ENCODE measurements at places on chromosomes 11 and 22.
A peak's percentile ranks its signal among the peaks of the same experiment; 100 is the strongest.

- DNase-seq: peak; percentile 72
These were observed 2.8 kb downstream of the IL17RA start for GRCh38 chr22:17087498-17088131.

- DNase-seq: no peak
These were observed 805 bp upstream of the QSER1 start for GRCh38 chr11:32891657-32892354.

GRCh38 chr11:33525789-33526188 is 174.8 kb downstream of the C11orf91 start:
- no peak for DNase-seq

DNA sequence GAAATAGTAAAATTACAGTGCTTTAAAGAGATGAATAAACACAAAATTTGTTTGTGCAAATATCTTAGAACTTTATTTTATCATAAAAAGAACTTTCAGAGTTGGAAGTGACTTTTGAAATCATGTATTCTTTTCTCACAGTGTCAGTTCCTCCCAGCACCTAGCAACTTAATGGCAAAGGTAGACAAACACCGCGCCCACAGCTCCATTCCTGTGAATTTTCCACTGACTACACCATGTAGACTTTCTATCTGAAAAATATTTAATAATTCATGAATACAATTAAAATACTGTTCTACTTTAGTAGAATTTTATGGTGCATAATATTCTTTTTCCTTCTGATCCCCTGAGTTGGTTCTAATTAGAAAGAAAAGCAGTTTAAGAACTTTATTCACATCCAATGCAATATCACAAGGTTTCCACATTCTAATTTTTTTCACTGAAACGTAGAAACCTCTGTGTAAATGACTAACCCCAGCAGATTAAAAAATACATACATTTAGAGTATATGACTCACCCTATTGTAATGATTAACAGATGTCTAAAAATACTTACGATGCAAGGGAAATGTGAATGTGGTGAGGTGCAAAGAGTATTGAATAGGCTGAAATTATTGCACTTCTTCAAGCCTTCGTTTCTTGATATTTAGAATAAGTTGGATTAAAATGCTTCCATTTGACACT is 218.2 kb upstream of the CCDC179 start:
- DNase-seq: no peak

DNA sequence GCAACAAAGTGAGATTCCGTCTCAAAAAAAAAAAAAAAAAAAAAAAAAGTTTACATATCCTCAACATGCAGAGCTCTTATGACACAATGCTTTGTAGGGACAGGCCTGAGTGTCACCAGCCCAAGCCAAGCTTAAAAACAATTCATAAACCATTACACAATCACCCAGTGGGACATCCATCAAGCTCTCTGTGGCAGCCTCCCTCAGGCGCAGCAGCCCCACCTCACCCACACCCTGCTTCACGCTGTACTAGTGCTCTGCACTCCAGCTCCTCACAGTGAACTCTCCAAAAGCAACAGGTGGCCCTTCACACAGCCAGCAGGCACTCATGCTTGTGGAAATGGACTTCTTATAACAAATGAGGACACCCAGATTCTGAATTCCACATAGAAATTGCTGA is 3.5 kb upstream of the FOXRED2 start:
- no peak for DNase-seq

GRCh38 chr11:73833067-73833466 is 43.6 kb downstream of the COA4 start:
- no peak for DNase-seq

- peak; percentile 82 for DNase-seq
These were observed 24.4 kb downstream of the RTN4R start for GRCh38 chr22:20243537-20244249.

DNA sequence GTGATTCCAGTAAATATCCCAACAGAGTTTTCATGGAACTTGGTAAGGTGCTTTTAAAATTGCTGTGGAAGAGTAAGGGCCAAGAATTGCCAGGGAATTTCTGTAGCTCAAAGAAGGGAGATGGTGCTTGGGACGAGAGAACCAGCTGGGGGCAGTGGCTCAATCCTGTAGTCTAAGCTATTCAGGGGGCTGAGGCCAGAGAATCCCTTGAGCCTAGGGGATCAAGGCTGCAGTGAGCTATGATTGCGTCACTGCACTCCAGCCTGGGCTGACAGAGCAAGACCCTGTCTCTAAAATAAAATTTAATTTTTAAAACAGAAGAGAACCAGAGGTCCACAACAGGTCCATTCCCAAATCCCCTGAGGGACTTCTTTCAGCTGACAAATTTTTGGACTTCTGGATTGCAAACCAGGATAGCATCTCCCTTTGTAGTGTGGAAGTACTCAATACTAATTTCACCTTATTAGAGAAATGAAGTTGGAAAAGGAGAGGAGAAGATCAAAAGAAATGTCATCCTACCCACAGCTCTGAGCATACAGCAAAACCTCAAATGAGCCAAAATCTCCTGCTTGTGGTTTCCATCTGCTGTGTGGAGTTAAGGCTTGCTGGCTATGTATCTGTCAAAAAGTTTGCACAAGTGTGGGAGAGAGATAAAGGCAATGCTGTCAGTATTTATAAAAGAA is 59.2 kb upstream of the CLPB start:
- DNase-seq: no peak

- no peak for DNase-seq
These were observed 57.6 kb downstream of the FBXO7 start for GRCh38 chr22:32531931-32532819.

DNA sequence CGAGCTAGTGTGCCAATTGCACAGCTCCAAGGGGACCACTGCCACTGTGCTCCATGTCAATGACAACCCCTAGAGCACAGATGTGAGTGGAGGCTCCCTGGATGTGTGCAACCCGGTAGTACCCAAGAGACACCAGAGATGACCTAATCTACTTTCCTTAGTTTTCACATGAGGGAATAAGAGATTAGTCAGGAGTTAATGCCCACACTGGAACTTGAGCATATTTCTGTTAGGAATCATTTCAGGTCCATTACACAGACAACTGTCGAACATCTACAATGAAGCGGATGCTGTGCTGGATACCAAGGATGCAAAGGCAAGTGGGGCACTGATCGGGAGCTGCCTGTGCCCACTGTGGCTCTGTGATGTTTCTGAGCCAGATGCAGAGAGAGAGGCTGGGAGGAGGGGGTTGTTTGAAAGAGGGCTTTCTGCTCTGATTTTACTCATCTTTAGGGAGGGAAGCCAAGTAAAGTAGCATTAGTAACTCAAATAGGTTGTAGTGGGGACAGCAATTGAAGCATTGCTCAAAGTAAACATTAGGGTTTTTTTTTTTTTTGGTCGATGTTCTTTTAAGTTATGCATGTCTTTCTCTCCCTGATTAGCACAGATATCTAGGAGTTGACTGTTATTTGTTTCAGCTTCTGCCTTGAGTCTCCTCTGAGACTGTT is 82.5 kb upstream of the SORL1-AS1 start:
- DNase-seq: no peak

DNA sequence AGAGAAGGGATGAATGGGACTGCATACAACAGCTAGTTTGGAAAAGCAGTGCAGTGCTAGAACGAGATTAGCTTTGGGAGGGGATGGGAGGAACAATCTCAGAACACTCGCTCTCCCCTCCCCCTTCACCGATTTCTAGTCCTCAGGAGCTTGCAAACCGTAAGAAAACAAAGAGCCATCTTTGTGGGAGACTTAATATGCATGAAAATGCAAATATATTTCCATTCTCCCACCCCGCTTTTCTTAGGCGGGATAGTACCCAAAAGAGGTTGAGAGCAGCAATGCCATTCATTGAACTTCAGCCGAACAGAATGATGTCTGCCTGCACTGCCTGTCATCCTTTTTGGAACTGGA is 1.1 kb downstream of the SPINDOC start:
- no peak for DNase-seq

- peak; percentile 19 for DNase-seq
These were observed 4.8 kb downstream of the ROBO4 start for GRCh38 chr11:124892750-124893454.

DNA sequence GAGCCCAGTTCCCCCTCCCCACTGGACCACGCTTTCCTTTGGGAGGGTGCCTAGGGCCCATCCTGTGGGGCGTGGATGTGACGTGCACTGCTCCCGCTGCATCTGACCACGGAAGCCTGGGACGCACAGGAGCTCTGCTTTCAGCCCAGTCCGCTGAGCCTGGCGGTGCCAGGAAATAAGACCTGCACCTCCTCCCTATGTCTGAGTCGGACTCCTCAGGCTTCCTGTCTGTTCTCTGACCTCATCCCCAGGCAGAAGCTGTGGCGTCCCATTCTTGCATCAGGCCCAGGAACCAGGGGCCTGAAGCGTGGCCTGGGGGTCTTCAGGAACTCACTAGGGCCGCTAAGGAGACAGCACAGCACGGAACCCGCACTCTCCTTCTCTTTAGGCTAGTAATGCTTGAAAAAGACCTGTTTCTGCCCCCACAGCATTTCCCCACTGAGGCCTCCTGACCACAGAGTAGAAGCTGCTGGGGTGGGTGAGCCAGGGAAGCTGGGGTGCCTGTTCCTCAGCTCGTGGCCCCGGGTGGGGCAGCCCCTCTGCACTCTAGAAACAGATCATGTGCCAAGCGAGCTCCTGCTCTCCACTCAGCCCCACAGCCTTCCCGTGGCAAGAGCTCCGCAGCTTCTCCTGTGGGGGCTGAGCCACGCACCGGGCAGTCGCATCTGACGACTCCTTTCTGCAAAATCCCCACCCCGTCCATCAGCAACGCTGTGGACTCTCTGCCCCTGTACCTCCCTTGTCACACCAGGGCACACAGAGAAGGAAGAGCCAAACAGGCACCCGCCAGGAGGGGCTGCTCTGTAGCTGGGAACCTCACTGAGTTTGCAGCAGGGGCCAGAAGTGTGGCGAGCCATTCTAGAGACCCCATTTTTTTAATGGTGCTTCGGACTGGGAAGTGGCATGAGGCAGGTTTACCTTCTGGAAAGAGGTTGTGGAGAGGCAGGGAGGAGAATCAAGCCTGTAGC is 22.6 kb downstream of the MOV10L1 start:
- no peak for DNase-seq

- peak; percentile 59 for DNase-seq
These were observed 5.7 kb downstream of the C1QTNF6 start for GRCh38 chr22:37182101-37182948.

DNA sequence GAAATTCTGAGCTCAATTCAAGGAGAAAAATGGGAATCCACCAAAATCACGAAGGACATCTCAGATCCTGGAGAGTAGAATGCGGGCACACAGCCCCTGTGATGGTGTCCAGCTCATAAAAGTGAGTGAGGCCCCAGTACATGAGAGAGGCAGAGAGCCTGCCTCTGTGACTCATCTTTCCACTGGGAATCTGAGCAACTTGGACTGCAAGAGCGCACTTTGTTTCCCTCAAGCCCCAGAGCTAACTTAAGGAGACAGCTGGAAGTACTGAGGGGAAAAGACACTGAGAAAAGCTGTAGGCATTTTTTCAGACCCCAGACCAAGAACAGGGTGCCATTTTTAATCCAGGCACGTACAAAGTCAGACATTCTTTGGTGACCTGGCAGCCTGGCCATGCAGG is 273.7 kb downstream of the C11orf87 start:
- no peak for DNase-seq

GRCh38 chr11:44172966-44173365 is 77.5 kb downstream of the EXT2 start:
- DNase-seq: no peak

DNA sequence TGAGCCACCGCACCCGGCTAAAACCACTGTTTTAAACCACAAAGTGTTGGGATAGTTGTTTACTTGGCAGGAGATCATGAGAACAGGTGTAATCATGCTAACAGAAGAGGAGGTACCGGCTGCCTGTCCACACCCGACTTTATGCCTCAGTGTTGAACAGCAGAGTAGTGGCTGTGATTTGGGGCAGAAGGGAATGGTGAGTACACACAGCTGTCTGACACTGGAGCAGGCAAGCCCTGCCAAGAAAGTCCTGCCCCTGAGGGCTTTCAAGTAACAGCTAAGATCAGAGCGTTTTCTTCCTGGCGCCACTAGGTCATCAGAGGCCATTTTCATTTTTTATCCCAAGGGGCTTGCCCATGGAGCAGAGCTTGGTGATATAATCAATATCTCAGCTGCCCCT is 8.1 kb downstream of the CDKN1C start:
- DNase-seq: no peak

GRCh38 chr11:30393012-30393411 is 70.1 kb downstream of the ARL14EP start:
- no peak for DNase-seq

DNA sequence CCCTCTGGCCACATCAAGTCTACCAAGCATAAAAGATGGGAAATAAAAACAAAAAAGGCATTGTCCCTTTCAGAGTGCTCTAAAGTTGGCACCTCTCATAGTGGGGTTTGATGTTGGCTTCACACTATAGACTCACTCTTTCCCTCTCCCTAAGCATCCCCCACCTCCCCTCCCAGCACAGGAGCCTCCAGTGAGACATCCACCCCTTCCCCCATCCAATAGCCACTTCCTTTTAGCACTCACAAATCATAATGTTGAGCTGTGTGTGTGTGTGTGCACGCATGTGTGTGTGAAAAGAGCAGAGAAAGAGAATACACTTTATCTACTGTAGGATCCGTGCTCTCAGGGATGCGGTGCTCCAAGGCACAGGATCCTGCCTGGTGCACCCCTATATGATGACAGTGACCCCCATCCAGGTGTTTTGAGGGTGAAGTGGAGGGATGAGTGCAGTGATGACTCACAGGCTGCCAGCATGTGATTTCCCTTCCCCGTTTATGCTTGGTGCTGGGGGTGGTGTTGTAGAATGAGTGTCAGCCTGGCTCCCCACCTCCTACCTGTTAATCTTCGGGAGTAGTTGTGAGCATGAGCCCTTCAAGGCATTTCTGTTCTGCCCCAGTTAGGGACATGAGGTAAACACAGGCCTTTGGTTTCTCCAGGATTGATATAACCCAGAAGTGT is 235.2 kb upstream of the B3GAT1 start:
- DNase-seq: peak; percentile 9

- no peak for DNase-seq
These were observed 53.2 kb upstream of the CDON start for GRCh38 chr11:126115816-126116331.

DNA sequence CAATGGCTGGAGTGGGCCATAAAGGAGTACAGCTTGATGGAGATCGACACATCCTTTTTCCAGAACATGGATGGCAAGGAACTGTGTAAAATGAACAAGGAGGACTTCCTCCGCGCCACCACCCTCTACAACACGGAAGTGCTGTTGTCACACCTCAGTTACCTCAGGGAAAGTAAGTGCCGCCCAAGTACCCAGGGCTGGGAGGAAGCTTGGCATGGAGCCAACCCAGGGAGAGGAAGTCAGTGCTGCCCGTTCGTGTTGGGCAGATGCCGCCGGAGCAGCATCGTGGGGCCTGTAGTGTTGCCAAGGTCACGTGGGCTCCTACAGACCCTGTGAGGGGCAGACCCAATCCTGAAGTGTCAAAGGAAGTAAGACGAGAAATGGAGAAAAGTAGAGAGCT is 78.9 kb downstream of the FLI1 start:
- peak; percentile 76 for DNase-seq

GRCh38 chr22:32714458-32715430 is 86.8 kb upstream of the TIMP3 start:
- DNase-seq: no peak
